ENCODE measurements at places on chromosomes 4 and X. TPM values are rescaled to one million over a fixed set of nuclear protein-coding genes. Genes with fewer than 3 reads are reported as not detected.

Gene BMX
- total RNA-seq, result not detected

Gene SAP30
- 67.5 TPM for total RNA-seq

GRCh38 chr4:88029556-88029955 is 22.1 kb downstream of the PKD2 start:
- DNase-seq, result peak; percentile 45

- no peak for DNase-seq
Measured at GRCh38 chr4:545612-546011, 30.5 kb downstream of the TMEM271 start.

- DNase-seq, result no peak
Measured at GRCh38 chrX:100477467-100477866, 67.4 kb upstream of the PCDH19 start.

GRCh38 chr4:43855283-43855682 is 593.3 kb downstream of the KCTD8 start:
- no peak for DNase-seq

- peak; percentile 11 for DNase-seq
Measured at GRCh38 chr4:137531168-137531985, 917 bp downstream of the PCDH18 start.

DNA sequence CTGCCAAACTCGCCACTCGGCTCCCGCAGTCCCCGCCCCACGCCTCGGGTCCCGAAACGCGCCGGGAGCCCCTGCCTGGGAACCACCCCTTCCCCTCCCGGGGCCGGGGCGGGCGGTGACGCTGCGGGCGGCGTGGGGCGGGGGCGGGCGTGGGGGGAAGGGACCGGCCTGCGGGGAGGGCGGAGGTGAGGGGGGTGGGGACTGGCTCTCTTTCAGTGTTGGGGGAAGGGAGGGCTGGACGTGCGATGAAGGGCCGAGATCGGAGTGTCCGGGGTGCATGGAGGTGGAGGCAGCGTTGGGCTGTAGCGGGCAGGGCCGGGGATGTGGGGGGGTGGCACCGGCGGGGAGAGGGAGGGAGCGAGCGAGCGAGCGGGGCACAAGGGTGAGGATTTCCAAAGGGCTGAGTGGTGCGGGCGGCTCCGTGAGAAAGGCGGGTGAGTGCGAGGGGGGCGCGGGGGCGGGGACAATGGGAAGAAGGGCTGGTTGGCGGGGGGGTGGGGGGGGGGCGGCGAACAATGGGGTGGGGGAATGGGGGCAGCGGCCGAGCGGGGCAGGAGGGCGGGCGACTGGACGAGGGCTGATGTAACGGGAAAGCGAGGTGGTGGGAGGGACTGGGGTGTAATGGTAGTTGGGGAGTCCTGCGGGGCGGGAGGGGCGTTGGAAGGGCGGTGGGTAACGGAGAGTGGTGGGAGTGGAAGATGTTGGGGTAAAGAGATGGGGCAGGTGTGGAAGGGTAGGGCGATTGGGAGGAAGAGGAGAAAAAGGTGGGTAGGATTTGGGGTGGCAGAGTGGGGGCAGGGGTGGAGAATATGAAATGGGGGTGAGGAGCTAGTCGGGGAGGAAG is 578 bp downstream of the DCUN1D4 start:
- DNase-seq, result peak; percentile 54

- DNase-seq, result no peak
Measured at GRCh38 chr4:184444215-184444952, 30.0 kb downstream of the IRF2 start.

GRCh38 chr4:110041735-110042134 is 129.1 kb downstream of the EGF start:
- DNase-seq, result no peak

DNA sequence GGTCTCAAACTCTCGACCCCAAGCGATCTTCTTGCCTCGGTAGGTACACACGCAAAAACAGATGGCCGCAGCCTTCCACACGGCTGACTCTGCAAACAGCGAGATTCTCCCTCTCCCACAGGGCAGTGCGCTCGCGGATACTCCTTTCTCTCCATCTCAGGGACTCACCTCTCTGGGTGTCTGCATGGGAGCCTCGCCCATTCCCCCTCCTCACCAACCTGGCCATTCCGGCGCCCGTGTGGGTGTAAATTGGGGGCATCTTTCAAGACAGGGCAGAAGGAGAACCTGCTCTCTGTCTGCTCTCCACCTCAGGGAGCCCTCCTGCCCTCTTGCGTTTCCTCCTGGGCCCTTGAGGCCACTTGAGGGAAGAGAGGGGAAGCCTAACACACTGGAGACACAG is 4.4 kb downstream of the CTAG2 start:
- no peak for DNase-seq

DNA sequence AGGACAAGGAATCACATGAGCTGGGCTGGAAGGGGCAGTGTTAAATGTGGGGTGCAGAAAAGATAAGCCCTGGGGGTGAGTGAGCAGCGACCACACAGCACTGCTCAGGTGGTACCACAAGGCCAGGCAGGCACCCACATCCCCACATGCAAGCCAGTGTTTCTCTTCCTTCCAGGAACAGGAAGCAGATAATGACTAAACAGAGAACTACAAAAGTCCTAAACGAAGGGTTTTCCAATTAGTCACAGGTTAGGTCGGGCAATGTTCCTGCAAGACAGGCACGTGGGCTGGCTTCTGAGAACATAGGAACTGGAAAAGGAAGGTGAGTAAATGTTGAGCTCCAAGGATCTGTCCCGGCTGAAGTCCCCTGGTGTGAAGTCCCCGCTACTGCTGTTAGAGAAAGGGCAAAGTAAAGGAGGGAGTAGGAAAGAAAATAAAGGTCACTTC is 19.5 kb downstream of the RELL1 start:
- peak; percentile 77 for DNase-seq

GRCh38 chr4:150510176-150510865 is 71.6 kb upstream of the MAB21L2 start:
- DNase-seq, result peak; percentile 24

DNA sequence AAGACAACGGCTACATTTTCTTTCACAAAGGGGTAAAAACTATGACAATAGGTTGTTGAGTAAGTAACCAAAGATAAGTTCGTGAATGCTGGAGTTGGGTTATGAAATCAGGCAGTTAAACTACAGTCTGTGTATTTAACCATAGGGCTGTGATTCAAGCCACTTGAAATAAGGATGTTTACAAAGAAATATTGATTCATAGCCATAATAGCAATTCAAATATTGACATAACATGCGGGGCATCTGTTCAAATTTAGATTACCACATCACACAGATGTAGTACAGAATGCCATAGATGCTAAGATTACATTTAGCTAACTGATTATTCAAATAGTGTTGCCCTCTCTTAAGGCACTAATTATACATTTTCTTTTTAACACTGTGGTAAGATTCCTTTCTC is 364.1 kb downstream of the FSTL5 start:
- DNase-seq, result no peak
